ENCODE measurements at places on chromosomes 16 and 17.

GRCh38 chr16:11901091-11901490 lies 14.7 kb downstream of the GSPT1 start:
- no peak for DNase-seq

GRCh38 chr16:72066747-72067146 lies 3.7 kb downstream of the HPR start:
- DNase-seq, result peak; percentile 24

- no peak for DNase-seq
These were observed 26.3 kb upstream of the CACNA1H start for GRCh38 chr16:1126586-1126985.

- no peak for DNase-seq
These were observed 66.2 kb downstream of the IQCK start for GRCh38 chr16:19784183-19784736.

GRCh38 chr16:57640185-57640584 lies 11.8 kb downstream of the ADGRG1 start:
- DNase-seq, result no peak

GRCh38 chr17:5973410-5973809 lies 96.8 kb upstream of the WSCD1 start:
- DNase-seq, result no peak

Data from DMS153 (cell line).